IPS DF 6.9 (cell line): ENCODE measurements at places on chromosomes 6 and 20.

GRCh38 chr6:143603455-143603854 lies 74.3 kb upstream of the PHACTR2 start:
- no peak for DNase-seq

DNA sequence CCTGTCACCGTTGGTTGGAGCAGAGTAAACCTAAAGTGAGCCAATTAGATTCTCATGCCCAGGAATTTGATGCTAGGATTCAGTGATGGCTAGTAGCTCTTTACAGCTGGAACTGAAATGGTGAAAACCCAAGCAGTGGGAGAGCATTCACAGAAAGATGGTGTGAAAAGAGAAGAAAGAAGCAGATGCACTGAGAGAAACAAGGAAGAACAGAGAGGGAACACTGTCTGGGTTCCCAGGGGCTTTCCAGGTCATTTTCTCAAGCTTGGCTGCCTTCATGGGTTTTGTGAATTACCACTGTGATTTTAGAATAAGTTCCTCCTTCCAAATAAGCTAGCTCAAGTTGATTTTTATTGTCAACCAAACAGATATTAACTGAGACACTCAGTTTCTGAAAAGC lies 104.1 kb upstream of the AKIRIN2 start:
- DNase-seq: no peak

DNA sequence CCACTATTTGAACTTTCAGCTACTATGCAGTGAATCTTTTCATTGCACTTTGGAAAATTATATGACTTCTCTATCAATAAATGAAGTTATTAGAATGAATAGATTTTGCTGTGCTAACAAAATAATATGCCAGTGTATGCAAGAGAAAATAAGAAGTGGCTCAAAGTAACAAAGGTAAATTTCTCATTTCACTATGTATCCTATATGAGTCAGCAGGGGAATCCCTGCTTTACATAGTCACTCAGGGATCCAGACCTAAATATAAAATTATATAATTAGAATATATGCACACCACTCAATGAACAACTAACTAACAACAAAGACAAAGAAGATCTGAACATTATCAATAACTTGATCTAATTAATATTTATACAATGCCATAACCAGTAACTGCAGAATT lies 390.8 kb upstream of the IRAK1BP1 start:
- no peak for DNase-seq

DNA sequence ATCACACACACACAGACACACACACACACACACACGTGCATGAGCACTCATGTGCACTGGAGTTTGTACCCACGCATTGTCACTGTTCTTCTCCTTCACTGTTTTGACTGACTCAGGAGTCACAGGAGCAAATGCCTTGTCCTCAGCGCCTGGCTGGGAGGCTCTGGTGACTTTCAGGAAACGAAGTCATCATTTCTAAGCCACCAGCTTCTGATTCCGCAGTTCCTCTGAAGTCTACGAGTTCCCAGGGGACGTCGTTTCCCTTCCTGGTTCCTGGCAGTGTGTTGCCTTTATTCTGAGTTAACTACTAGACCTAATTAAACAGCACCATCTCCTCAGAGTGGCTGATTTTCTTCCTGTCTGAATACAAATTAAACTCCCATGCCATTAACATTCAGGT lies 82.2 kb upstream of the PMEPA1 start:
- DNase-seq: no peak

- DNase-seq: no peak
Measured at GRCh38 chr6:53465732-53466131, 79.2 kb downstream of the GCLC start.

DNA sequence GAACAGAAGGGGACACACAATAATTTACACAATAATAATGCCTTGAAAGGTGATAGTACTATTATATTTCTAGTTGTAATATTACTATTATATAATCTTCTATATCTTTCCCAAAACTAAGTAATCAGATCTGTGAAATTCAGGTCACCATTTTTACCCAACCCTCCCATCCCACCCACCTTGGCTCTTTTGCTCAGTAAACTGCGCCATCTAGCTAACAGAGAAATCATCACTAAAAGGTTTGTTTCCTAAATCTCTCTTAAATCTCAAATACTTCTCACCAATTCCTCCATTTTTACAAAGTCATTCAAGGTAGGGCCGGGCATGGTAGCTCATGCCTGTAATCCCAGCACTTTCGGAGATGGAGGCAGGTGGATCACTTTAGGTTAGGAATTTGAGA lies 83.4 kb downstream of the CDK19 start:
- no peak for DNase-seq

DNA sequence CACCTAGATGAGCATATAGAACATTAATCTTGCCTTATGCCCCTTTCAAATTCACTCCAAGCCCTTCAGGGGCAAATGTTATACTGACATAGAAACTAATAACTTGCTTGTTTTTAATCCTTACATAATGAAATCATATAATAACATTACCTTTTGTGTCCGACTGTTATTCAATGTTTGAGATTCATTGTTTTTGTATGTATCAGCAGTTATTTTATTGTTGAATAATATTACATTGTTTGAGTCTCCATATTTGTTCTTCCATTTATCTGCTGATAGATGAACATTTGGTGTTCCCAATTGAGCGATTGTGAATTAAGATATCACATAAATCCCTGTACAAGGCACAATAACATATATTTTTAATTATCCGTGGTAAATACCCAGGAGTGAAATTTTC lies 6.0 kb downstream of the SEMG1 start:
- DNase-seq: no peak

GRCh38 chr20:24765316-24766142 lies 183.5 kb upstream of the CST7 start:
- DNase-seq: no peak

DNA sequence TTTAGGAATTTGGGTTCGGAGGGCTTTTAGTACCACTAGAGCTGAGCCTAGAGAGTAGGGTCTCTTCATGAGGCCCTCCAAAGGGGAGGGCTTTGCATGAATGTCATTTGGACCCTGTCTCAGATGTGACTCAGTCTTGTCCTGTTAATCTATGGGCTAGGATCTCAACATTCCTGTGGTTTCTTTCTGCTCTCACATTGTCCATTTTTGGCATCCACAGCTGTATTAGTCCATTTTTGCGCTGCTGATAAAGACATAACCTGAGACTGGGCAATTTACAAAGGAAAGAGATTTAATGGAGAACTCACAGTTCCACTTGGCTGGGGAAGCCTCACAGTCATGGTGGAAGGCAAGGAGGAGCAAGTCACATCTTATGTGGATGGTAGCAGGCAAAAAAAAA lies 61.0 kb downstream of the CRYBG1 start:
- DNase-seq: no peak

GRCh38 chr6:120405947-120406346 lies 928.3 kb downstream of the TBC1D32 start:
- peak; percentile 18 for DNase-seq

DNA sequence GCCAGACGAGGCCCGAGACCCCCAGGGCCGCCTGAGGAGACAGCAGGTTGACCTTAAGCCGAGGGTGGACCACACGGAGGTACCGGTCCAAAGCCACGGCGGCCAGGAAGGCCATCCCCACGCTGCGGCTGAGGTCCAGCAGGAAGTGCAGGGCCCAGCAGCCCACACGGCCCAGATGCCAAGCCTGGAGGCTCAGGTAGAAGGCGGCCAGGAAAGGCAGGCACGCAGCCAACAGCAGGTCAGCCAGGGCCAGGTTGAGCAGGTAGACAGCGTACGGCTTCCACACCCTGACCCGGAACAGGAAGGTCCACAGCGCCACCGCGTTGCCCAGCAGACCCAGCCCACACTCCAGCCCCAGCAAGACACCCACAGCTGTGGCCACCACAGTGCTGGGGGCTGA lies 366 bp downstream of the GPR31 start:
- no peak for DNase-seq

DNA sequence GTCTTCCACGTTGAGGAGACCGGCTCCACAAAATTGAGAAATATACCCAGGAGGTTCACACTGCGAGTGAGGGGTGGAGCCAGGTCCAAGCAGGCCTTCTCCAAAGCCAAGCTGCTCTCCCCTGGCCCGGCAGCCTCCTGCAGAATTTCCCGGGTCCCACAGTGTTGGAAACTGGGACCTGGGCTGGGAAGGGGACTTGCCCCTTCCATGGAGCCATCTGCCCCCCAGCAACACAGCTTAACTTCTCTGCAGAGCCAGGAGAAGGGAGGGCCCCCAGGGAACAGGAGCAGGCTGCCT lies 35.4 kb downstream of the MDFI start:
- DNase-seq: no peak

- DNase-seq: no peak
Measured at GRCh38 chr6:53179961-53180651, 31.5 kb upstream of the GCM1 start.

- no peak for DNase-seq
Measured at GRCh38 chr6:138958595-138958994, 29.5 kb downstream of the REPS1 start.

- no peak for DNase-seq
Measured at GRCh38 chr6:161954699-161955276, 680.9 kb upstream of the AGPAT4 start.

DNA sequence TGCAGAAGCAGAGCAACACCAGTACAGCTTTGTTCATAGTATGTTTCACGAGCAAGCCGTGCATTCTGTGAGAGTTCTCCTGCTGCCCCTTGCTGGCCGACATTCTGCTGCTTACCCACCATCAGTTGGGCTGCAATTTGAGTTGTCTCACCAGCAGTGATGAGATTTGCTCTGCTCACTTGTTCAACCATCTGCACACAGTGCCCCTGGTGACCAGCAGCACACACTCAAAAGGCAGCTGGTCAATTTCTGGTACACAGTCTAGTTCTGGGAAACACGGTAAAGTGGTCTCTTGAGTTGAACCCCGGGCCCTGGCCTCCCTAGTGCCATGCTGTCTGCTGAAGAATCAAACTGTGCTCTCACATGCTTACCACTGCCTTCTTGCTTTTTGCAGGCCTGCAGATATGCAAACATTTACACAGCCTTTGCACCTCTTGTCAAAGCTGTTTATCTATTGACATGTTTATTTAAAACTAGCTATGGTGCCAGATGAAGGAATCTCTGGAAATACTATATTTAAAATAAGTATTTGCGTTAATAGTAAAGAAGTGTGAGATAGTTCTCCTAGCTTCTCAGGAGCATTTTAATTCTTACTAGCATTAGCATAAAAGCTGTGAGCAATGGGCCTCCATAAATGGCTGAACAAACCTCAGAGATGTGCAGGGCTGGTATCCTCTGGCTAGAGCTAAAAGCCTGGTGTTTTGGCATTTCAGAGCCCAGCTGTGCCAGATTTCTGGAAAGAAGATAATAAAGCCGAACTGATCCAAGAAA lies 234.3 kb downstream of the ARHGAP18 start:
- no peak for DNase-seq

GRCh38 chr20:62953839-62954703 lies 1.6 kb downstream of the SLC17A9 start:
- DNase-seq: no peak

GRCh38 chr6:105791583-105792318 lies 294.4 kb upstream of the PRDM1 start:
- no peak for DNase-seq

GRCh38 chr6:89007209-89008000 lies 44.0 kb upstream of the RNGTT start:
- DNase-seq: no peak

- no peak for DNase-seq
Measured at GRCh38 chr6:3195695-3196497, 31.6 kb downstream of the TUBB2B start.

DNA sequence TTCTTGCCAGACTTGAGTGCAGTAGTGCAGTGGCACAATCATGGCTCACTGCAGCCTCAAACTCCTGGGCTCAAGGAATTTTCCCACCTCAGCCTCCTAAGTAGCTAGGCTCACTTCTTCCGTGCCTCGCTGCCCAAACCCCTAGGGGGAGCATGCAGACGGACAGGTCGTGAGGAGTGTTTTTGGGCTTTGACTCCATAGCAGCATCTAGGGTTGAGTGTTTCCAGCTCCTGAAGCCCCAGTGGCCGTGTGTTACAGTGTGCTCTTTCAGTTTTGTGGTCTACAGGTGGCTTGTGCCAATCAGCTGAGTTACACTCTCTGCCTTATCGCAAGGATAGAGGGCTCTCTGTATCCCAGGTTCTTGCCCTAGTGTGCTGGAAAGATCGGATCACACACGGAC lies 33.4 kb downstream of the NCOA3 start:
- no peak for DNase-seq

DNA sequence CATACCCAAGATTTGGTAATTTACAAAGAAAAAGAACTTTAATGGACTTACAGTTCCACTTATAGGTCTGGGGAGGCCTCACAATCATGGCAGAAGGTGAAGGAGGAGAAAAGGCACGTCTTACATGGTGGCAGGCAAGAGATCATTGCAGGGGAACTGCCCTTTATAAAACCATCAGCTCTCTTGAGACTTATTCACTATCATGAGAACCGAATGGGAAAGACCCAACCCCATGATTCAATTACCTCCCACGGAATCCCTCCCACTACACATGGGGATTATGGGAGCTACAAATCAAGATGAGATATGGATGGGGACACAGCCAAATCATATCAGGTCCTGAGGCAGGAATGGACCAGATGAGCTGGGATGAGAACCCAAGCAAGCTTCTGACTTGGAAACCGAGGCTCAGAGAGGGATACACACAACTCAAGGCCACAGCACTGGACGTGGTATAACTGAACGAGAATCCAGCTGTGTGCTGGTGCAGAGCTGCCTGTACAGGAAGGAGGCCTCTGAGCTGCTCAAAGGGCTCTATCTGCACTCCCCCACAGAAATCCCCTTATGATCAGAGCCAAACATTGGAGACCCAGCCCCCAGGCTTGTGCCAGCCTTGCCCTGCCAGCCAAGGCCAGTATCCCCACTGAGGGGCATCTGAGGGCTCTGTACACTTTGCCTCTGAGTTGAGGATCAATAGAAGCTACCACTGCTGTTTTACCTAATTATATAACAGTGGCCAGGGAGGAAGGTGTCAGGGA lies 137.8 kb downstream of the CEBPB start:
- DNase-seq: no peak

GRCh38 chr20:57503035-57503658 lies 21.8 kb downstream of the CTCFL start:
- DNase-seq: no peak

- no peak for DNase-seq
Measured at GRCh38 chr6:159788753-159789376, 537 bp downstream of the TCP1 start.

GRCh38 chr6:128069188-128069587 lies 168.3 kb upstream of the THEMIS start:
- DNase-seq: no peak

GRCh38 chr20:41086402-41087324 lies 50.7 kb upstream of the PLCG1 start:
- DNase-seq: no peak

DNA sequence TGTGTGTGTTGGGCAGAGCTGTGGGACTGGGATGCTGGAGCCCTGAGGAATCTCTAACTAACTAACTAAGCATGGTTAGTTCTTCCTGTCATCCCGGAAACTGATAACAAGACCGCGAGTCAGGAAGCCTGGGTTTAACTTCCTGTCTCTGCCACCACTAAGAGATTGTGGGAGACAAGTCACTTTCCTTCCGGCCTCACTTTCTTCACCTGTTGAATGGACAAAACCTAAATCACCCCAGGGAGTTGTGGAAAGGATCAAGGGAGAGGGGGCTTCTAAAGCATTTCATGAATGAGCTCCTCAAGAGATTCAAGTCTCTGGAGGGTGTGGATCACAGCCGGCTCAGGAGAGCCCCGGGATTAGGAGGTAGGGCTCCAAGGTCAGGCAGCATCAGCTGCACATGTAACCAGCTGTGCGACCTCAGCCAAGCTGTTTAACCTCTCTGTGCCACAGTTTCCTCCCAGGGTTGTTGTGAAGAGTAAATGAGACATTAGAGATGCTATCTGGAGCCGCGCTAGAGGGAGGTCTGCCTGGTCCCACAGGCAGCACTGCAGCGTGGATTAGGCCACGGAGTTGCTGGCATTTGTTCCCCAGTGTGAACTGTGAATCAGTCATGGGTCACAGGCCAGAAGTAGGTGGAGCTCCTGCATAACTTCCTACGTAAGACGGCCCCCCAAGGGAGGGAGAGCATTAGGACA lies 105.1 kb downstream of the TOX2 start:
- DNase-seq: no peak
